ENCODE measurements at places on chromosomes 12 and 14.

DNA sequence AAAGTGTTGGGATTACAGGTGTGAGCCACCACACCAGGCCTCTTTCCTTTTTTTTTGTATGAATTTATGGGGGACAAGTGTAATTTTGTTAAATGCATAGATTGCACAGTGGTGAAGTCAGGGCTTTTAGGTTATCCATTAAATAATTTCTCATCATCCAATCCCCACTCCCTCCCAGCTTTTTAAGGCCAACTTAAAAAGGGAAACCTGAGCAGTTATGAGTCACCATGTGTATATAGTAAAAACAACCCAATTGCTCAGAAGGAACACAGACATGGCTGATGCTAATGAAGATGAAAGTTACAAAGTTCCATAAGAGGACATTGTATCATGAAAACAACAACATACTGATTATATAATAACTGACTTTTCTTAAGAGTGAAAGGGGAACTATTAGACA lies 25.6 kb upstream of the ARID2 start:
- DNase-seq, result no peak

DNA sequence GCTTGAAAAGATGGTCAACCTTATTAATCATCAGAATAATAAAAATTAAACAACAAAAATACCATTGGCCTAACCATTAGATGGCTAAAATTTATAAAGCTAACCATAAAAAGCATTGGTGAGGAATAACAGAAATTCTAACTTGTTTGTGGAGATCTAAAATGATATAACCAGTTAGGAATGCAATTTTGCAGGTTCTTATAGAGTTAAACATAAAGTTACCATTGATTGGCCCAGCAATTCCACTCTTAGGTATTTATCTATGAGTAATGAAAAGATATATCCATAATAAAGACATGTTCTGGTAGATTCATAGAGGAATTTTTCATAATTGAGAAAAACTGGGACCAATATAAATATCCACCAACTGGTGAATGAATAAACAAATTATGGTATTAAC lies 1098.6 kb downstream of the FSCB start:
- DNase-seq, result no peak

DNA sequence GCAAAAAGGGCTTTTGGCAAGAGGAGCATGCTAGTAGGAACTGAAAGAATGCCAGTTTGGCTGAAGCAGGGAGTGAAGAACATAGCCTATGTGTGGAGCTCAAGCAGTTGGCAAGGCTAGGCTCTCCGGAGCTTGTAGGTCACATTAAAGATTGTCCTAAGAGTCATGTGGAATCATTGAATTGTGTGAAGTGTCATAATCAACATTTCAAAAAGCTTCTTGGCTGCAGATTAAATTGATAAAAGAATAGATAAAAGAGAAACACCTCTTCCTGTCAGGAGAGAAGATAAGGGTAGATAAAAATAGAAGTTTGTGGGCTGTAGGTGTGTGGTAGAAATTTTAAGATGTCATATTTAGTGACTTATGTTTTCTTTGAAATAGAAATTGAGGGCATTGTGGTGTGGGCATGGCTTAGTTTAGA lies 36.1 kb downstream of the CPSF6 start:
- DNase-seq, result no peak

DNA sequence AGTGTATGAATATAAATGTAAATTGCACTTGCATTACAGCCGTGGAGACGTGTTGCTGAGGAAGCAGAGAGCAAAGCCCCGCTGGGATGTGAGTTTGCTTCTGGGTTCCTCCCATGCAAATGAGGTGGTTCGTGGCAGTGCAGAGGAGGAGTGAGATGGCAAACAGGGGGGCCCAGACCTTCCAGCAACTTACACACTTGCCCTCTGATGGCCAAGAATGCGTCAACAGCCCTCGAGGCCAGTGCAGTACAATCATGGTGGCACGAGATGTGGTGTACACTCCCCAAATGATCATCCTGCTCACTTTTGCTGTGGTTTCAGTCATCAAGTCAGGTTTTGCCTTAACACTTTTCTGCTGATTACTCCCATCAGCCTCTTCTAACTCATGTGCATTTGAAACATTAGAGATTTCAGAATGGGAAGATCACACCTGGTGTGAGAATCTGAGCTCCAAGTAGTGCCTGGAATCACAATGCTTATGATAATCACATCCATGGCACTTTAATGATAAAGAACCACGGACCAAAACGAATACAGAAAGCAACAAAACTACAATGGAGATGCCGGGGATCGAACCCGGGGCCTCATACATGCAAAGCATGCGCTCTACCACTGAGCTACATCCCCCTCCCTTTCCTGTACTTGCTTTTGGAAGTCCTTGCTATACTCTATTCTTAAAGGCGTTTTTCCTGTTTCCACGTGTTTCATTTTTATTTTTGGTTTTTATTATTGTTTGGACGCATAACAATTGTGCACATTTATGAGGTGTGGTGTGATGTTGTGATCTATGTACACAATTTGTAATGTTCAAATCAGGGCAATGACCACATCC lies 7.0 kb upstream of the UBC start:
- DNase-seq, result no peak

DNA sequence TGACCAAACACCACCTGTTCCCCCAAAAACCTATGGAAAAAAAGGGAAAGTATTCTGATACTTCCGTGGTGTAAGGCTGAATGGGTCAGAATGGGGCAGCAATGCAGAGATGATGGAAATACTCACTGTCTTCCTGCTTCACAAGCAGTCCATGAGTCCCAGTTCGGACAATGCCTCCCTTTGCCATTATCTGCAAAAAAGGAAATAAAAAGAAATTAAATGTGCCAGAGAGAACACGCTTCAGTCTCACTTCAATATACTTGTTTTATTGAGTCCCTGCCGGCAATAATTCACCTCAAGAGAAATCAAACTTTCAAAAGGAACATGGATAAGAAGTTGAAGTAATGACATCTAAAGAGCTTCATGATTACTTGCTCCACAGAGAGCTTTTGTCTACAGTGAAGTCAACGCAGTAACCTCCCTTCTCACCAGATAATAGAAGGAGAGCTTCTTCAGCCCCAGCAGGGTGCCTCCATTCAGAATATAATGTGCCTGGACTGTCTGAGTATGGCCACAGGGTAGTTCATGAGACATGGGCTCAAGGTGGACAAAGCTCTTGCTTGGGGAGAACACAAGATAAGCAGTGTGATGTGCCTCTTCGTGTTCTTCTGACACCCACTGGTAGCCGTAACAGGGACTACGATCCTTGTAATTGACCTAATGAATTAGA lies 14.6 kb downstream of the A2M start:
- DNase-seq, result no peak

DNA sequence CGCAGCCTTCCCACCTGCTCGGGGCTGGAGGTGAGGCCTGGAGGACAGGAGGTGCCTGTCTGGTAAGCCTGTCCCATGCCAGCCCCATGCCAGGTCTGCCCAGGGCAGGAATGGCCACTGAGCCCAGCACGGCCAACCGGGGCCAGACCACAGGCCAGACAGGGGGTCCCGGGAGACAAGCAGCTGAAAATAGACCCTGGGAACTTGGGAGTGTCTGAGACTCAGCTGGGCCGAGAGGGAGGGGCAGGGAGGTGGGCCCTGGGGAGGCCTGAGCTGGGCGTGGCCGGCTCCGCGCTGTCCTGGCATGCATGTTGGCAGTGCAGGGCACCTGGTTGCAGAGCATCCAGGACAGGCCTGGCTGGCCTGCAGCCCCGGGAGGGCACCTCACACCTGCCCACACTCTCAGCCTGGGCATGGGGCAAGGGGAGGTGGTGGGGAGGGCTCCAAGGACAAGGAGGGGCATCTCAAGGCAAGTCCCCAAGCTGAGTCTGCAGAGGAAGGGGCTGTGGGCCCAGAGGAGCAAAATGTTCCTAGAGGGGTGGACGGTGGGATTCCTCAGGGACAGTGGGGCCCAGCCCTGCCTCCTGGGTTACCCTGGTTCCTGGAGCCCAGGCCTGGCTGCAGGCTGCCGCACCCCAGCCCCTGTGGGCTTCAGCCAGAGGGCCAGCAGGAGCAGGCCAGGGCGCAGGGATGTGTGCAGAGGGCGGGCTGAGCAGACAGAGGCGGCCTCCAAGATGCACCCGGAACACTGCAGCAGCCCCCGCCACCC lies 3.2 kb upstream of the CRIP1 start:
- no peak for DNase-seq
